Activated CD4-positive, alpha-beta T cell treated with anti-CD3 and anti-CD28 coated beads for 36 hours (primary cell): ENCODE measurements at places on chromosomes 2 and 18.

GRCh38 chr2:169767243-169767888 lies 31.3 kb upstream of the SSB start:
- DNase-seq, result peak; percentile 71

DNA sequence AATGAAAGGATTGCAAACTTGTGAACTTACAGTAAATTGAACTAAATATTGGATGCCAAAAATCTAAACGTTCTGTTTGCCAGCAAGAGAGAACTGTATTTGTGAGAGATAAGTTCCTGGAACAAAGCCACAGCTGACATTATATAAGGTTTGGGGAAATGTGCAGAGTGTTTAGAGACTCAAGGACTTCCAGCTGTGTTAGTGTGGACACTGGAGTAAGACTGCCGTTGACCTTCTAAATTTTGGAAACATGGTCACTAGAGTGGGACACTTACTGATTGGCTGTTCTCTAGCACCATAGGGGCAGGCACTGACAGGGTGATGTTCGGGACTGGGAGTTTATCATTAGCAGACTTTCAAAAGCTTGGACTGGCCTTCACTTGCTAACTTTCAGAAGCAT lies 40.5 kb downstream of the SCN9A start:
- DNase-seq, result no peak

- no peak for DNase-seq
Measured at GRCh38 chr2:143877876-143878530, 641.9 kb downstream of the ZEB2 start.

- no peak for DNase-seq
Measured at GRCh38 chr2:135546436-135546835, 15.2 kb downstream of the R3HDM1 start.

DNA sequence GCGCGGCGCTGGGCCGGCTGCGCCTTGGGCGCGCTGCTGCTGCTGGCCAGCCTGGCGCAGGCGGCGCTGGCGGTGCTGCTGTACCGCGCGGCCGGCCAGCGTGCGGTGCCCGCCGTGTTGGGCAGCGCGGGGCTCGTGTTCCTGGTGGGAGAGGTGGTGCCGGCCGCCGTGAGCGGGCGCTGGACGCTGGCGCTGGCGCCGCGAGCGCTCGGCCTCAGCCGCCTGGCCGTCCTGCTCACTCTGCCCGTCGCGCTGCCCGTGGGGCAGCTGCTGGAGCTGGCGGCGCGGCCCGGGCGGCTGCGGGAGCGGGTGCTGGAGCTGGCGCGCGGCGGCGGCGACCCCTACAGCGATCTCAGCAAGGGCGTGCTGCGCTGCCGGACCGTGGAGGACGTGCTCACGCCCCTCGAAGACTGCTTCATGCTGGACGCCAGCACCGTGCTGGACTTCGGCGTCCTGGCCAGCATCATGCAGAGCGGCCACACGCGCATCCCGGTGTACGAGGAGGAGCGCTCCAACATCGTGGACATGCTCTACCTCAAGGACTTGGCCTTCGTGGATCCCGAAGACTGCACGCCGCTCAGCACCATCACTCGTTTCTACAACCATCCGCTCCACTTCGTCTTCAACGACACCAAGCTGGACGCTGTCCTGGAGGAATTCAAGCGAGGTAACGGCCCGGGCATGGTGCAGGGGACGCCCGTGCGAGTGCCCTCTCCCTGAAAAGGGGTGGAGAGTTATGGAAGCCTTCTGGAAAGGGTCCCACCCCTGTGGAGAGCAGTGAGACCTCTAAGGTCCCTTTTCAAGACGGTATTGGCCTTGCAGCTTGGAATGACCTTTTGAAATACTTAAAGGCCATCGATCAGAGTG lies 1.0 kb downstream of the CNNM3 start:
- no peak for DNase-seq
